Liver (tissue), 10 donors: ENCODE measurements at places on chromosomes 1 and 21.

DNA sequence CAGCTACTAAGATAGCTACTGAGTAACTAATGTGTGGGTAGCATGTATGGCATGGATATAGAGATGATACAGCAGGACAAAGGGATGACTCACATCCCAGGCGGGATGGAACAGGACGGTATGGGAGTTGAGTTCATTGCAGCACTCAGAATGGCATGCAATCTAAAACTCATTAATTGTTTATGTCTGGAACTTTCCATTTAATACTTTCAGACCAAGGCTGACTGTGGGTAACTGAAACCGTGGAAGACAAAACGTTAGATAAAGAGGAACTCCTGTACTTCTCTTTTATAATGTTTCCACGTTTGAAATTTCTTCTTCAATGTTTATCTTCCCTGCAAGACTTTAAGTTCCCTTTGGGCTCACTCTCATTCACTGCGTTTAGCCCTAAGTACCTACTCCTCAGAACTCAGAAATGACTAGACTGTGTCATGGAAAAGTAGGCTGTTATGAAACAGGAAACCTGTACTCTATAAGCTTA lies 151.9 kb downstream of the MAGI3 start:
- peaks cover 2% of the 10 kb centered on the region for H3K4me1 ChIP-seq
- H3K27ac ChIP-seq, result no peak overlapping the region
- H3K4me3 ChIP-seq, result no peak overlapping the region
- no peaks in the 10 kb centered on the region for H3K36me3 ChIP-seq
- no peaks in the 10 kb centered on the region for H3K27me3 ChIP-seq

DNA sequence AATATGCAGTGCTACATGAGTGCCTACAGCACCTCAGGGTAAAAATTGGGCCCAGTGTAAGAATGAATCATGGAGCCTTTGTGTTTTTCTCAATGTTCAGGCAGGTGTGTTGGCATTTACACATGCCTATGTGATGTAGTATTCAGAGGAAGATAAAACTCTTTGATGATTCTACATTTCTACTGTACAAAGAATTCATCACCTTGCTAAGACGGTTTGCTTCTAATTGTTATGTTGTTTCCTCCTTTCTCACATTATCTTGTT lies 867.3 kb downstream of the TTLL7 start:
- H3K36me3 ChIP-seq, result no peaks in the 10 kb centered on the region
- no peaks in the 10 kb centered on the region for H3K27me3 ChIP-seq
- H3K27ac ChIP-seq, result no peak overlapping the region
- H3K4me1 ChIP-seq, result no peaks in the 10 kb centered on the region
- H3K4me3 ChIP-seq, result no peak overlapping the region
- no peak for DNase-seq

GRCh38 chr1:1361982-1362423 lies 3.6 kb upstream of the MXRA8 start:
- no peak overlapping the region for H3K4me3 ChIP-seq
- H3K27me3 ChIP-seq, result no peaks in the 10 kb centered on the region
- H3K27ac ChIP-seq, result no peak overlapping the region
- DNase-seq, result no peak

- H3K36me3 ChIP-seq, result no peaks in the 10 kb centered on the region
- DNase-seq, result no peak
- no peaks in the 10 kb centered on the region for H3K27me3 ChIP-seq
- no peak overlapping the region for H3K27ac ChIP-seq
Measured at GRCh38 chr1:93824834-93825233, 54.2 kb downstream of the DNTTIP2 start.
